HCT116 (cell line): ENCODE measurements at places on chromosomes 3 and 15. TPM values are rescaled to one million over a fixed set of nuclear protein-coding genes. Genes with fewer than 3 reads are reported as not detected.

The GCSAM gene
- not detected for total RNA-seq

The MKRN3 gene
- total RNA-seq: 10.1 TPM

The CDHR4 gene
- total RNA-seq: not detected

DNA sequence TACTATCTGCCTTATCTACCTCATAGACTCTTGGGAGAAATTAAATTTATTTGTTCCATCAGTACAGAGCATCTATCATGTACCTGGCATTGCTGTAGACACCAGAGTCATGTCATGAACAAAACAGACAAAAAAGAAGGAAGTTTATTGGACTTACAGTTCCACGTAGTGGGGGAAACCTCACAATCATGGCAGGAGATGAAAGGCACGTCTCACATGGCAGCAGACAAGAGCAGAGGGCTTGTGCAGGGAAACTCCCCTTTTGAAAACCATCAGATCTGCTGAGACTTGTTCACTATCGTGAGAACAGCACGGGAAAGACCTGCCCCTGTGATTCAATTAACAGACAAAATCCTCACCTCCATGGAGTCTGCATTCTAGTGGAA lies 25.6 kb upstream of the ACAP2 start:
- H3K27me3 ChIP-seq: no peaks in the 10 kb centered on the region
- H3K4me3 ChIP-seq: no peak overlapping the region
- no peaks in the 10 kb centered on the region for H3K36me3 ChIP-seq
- DNase-seq: no peak
- no peaks in the 10 kb centered on the region for H3K4me1 ChIP-seq

DNA sequence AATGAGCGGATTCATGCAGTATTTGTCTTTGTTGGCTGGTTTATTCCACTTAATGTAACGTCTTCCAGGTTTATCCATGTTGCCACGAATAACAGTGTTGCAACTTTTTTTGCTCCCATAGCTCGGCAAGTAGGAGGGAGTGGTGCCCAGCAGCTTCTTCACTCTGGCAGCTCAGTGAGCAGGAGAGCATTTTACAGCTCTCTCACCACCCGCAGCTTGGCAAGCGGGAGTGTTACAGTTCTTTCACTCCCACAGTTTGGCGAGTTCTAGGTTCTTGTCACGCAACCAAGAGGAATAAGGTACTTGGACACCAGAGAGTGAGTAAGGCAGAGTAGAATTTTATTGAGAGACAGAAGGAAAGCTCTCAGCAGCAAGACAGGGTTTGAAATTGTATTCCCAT lies 935.2 kb downstream of the TBL1XR1 start:
- no peak overlapping the region for H3K4me3 ChIP-seq
- no peaks in the 10 kb centered on the region for H3K4me1 ChIP-seq
- no peak overlapping the region for H3K27ac ChIP-seq
- H3K36me3 ChIP-seq: no peaks in the 10 kb centered on the region
- H3K27me3 ChIP-seq: no peaks in the 10 kb centered on the region
- DNase-seq: no peak

The FEZF2 gene
- not detected for total RNA-seq

DNA sequence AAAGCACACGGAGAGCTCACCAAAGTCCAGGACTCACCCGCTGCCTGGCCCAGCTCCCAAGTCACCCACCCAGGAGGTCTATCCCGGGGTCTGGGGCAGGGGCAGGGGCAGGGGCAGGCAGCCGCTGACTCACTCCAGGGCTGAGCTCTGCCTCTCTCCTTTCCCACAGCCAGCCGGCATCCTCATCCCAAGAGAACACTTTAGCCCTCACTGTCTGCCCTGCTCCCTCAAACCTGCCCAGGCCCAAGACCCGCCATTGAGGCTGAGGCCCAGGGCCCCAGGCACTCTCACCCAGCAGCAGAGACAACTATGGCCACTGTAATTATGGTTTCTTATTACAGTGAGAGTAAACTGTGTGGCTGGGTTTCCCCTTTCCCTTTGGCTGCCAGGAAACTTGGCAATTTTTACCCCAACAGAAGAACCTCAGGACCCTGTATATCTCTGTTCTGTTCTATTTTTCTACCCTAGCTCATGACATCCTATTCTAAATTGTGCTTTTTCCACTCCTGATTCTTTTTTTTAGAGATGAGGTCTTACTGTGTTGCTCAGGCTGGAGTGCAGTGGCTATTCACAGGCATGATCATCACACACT lies 53.0 kb downstream of the IQSEC1 start:
- no peak overlapping the region for H3K4me3 ChIP-seq
- no peak overlapping the region for H3K27ac ChIP-seq
- H3K36me3 ChIP-seq: no peaks in the 10 kb centered on the region
- no peak for DNase-seq
- no peaks in the 10 kb centered on the region for H3K27me3 ChIP-seq

The GHRL gene
- not detected for total RNA-seq

DNA sequence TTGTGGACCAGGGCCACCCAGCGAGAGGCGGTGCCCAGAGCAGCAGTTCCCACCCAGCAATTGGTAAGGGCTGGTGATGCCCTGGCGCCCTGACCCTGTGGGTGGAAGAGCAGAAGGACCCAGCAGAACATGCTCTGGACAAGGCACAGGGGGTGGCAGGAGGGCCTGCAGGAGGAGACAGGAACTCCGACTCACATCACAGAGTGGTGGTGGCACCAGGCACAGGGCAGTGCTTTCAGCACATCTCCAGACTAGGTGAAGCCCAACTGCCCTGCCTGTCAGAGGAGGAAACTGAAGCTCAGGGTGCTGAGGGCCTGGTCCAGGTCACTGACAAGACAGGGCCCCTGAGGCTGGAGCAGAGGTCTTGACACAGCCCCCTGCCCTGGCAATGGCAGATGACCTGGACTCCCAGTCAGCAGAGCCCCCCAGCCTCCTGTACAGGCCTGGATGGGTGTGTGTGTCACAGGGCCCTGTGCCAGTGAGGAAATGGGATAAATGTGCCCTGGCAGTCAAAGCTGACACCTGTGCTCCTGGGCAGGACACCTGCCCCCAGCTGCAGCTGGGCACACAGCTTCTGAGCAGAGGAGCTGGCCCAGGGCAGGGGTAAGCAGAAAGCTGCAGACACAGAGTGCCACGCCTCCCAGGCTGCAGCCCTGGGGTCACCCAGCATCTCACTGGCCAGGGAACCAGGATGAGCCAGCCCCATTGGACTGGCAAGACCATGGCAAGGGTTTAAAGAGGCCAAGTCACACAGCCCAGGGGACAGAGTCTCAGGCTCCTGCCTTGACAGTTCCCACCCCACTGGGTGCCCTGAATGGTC lies 11.4 kb downstream of the KLF15 start:
- no peaks in the 10 kb centered on the region for H3K36me3 ChIP-seq
- H3K4me3 ChIP-seq: no peak overlapping the region
- DNase-seq: no peak

- H3K27ac ChIP-seq: no peak overlapping the region
- no peaks in the 10 kb centered on the region for H3K36me3 ChIP-seq
- H3K4me3 ChIP-seq: no peak overlapping the region
- H3K4me1 ChIP-seq: peaks cover 39% of the 10 kb centered on the region
- peak; percentile 16 for DNase-seq
- H3K27me3 ChIP-seq: no peaks in the 10 kb centered on the region
Measured at GRCh38 chr15:65057549-65057940, 10.2 kb downstream of the RASL12 start.

DNA sequence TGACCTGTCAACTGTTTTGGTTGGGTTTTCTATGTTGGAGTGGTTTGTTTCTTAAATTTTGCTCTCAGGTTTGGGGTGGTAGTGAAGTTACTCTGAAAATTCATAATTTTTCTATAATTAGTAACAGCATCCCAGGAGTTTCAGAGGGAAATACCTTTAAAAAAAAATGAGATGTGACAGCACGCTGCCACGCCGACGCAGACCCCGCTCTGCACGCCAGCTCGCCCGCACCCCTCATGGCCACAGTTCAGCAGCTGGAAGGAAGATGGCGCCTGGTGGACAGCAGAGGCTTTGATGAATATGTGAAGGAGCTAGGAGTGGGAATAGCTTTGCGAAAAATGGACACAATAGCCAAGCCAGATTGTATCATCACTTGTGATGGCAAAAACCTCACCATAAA lies 34.6 kb downstream of the AKAP13 start:
- H3K27me3 ChIP-seq: no peaks in the 10 kb centered on the region
- DNase-seq: no peak
- no peak overlapping the region for H3K27ac ChIP-seq
- H3K36me3 ChIP-seq: no peaks in the 10 kb centered on the region

GRCh38 chr15:23566071-23566554 lies 639 bp downstream of the MKRN3 start:
- H3K4me1 ChIP-seq: peaks cover 15% of the 10 kb centered on the region
- H3K27ac ChIP-seq: peak overlapping the region; percentile 98
- peaks cover 4% of the 10 kb centered on the region; the same call in 1 of the 2 replicates for H3K36me3 ChIP-seq
- no peaks in the 10 kb centered on the region for H3K27me3 ChIP-seq
- H3K4me3 ChIP-seq: peak overlapping the region; percentile 85
- peak; percentile 29 for DNase-seq

The LRRIQ4 gene
- total RNA-seq: not detected

The SLC28A1 gene
- not detected for total RNA-seq

DNA sequence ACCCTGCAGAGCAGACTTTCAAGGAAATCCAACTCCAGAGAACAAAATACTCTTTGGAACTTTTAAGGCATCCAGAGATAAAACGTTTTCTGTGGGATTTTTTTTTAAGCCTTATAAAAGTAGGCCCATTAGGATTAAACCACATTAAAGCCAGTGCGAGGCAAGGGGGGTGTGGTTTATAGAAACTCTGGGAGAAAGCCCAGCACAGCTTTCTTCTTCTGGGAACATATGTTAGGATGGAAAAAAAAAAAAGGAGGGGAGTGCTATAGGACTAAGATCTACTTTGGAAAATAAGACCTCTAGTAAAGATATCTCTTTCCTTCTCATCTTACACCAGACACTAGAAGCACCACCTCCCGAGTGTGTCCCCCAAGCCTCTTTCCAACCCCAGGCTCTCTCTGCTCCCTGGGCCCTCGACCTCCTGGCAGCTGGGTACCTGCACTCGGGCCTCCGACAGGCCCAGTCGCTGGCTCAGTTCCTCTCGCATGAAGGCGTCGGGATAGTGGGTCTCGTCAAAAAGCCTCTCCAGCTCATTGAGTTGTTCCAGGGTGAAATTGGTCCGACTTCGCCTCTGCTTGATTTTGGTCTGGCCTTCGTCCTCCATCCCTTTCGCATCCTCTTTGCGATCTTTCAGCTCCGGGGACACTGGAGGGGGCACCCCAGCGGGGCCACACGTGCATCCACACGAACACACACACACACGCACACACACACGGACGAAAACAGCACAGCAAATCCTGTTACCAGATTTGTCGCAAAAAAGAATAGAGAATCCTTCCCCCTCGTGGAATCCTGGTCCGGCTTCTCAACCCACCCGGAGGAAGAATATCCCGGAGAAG lies 3.8 kb downstream of the SHOX2 start:
- H3K4me3 ChIP-seq: no peak overlapping the region
- no peak for DNase-seq
- H3K4me1 ChIP-seq: no peaks in the 10 kb centered on the region

The OXSM gene
- total RNA-seq: 17.7 TPM

- no peak for DNase-seq
- H3K36me3 ChIP-seq: no peaks in the 10 kb centered on the region
- H3K27me3 ChIP-seq: no peaks in the 10 kb centered on the region
- no peaks in the 10 kb centered on the region for H3K4me1 ChIP-seq
- H3K27ac ChIP-seq: no peak within 1 kb of the TSS
Measured at GRCh38 chr15:26970712-26971210, at the start of gene GABRG3. Gene GABRG3 (plus strand): TSS chr15:26971181.

The PRICKLE2 gene
- total RNA-seq: 0.05 TPM

The IL16 gene
- 0.81 TPM for total RNA-seq

DNA sequence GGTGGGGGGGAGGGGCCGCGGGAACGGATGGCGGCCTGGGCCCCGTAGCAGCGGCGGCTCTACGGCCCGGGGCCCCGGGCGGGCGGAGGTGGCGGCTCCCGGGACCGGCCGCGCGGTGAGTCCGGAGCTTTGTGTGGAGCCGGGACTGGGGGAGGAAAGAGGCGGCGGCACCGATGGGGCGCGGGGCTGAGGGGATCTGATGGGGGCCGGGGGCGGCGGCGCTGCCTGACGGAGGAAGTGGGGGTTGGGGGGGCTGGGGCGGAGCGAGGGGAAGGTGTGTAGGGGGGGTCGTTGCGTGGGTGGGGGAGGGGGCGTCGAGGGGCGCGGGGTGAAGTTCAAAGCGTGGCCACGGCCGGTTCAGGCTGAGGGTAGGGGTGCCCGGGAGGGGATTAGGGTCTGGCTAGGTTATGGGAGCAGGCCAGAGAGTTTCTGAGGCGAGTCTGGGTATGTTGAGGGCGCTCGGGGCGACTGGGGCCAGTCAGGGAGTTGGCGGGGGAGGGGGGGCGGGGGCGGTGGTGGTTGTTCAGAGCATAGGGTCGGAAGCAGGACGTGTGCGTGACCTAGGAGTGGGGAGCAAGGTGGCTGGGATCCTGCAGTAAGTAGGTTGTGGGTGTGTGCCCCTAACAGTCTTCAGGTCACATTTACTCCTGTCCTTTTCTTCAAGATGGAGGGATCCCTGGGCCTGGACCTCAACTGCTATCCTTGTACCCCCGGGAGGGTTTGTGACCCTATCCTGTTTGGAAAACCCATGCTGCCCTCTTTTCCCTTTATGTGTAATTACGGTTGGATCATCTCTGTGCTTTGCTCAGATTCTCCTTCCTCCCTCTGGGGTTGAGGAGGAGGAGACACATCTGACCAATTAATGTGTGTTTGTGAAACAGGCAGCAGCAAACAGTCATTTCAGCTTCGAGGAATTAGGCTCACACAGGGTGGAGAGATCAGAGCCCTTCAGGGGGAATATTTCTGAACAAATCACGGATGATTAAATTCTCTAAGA lies 644 bp downstream of the ZNF609 start:
- H3K36me3 ChIP-seq: 0 out of 2 replicates have a peak, but pooled peaks cover 6% of the 10 kb centered on the region
- H3K4me3 ChIP-seq: peak overlapping the region; percentile 42
- DNase-seq: peak; percentile 35
- peak overlapping the region; percentile 60 for H3K27ac ChIP-seq
- peaks cover 19% of the 10 kb centered on the region for H3K4me1 ChIP-seq
- no peaks in the 10 kb centered on the region for H3K27me3 ChIP-seq

DNA sequence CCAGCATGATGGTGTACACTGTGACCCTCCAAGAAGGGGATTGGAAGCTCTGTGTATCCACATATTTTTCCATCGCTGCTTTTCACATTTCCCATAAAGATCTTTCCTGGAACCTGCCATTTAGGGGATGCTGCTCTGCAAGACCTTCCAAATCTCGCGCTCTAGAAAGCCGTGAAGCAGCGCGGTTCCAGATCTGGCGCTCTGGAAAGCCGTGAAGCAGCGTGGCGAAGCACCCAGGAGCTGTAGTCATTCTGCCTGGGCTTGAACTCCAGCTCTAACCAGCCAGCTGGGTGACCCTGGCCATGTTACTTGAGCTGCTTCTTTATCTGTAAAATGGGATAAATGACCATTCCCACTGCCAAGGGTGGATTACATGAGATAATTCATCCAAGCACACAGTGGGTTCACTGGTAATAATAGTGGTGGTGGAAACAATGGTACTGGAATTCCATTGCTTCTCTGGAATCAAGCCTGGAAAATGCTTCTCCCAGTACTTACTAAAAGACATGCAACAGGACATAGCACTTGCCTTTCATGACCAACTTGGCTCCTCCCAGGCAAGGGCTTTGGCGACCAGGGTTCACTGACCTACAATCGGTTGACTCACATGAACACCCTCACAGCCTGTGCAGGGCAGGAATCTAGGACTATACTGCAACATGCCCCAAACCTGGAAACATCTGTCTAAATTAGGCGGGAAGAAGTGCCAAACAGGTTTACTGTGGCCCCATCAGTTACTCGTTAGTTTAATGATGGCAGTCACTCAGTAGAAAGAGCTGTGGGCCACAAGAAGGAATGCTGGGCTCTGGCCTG lies 70.7 kb downstream of the XXYLT1 start:
- H3K4me1 ChIP-seq: peaks cover 5% of the 10 kb centered on the region; the same call in 1 of the 2 replicates
- DNase-seq: no peak
- no peaks in the 10 kb centered on the region for H3K27me3 ChIP-seq
- no peaks in the 10 kb centered on the region for H3K36me3 ChIP-seq

- no peaks in the 10 kb centered on the region for H3K27me3 ChIP-seq
- no peak overlapping the region for H3K27ac ChIP-seq
- no peak for DNase-seq
- H3K4me1 ChIP-seq: no peaks in the 10 kb centered on the region
- H3K36me3 ChIP-seq: no peaks in the 10 kb centered on the region
Measured at GRCh38 chr3:166187237-166187636, 350.0 kb upstream of the BCHE start.
